Transverse colon (tissue), 4 donors: ENCODE measurements at places on chromosomes 1 and 21.
A peak's percentile ranks its signal among the peaks of the same experiment; 100 is the strongest.

GRCh38 chr1:57066980-57067610 lies 101.3 kb upstream of the C8B start:
- no peak for DNase-seq

- DNase-seq = no peak
Observed at GRCh38 chr21:35737449-35737848, 322.9 kb downstream of the SETD4 start.

GRCh38 chr1:150753416-150753815 lies 12.2 kb downstream of the CTSS start:
- DNase-seq = peak; percentile 30

GRCh38 chr1:175927944-175928343 lies 184.5 kb upstream of the TNR start:
- no peak for DNase-seq

GRCh38 chr21:18265944-18266343 lies 21.3 kb downstream of the CHODL start:
- DNase-seq = no peak

DNA sequence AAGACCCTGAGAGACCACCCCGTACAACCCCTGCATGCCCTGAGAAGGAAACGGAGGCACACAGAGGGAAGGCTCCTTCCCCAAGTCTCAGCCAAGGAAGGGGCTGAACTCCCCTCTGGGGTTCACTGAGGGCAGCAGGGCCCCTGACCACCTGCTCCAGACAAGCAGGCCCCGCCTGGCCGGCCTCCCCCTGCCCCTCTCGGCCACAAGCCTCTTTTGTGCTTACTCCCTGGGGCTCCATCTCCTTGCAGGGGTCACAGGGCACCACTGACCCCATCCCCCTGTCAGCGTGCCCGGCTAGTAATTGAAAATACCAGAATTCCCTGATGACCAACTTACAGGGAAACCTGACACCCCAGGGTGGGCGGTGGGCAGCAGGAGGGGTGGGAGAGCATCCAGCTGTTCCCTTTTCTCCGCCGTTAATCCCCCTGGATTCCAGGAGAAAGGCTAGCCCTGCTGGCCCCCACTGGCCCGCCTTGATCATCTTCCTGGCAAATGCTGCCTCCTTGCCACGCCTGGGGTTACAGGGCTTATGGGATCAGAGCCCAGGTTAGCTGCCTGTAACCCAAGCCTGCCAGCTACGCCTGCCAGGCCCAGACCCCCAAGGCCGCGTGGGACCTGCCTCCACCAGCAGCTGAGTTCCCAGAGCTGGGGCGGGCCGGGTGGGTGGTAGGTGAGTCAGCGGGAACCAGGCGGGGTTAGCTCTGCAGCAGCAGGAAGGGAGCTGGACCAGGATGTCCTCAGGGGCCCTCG lies 96.1 kb downstream of the LACTBL1 start:
- DNase-seq = no peak

GRCh38 chr1:19621274-19621950 lies 22.7 kb upstream of the NBL1 start:
- no peak for DNase-seq

- DNase-seq = peak; percentile 49
Observed at GRCh38 chr1:84298684-84299535, 2.6 kb upstream of the SAMD13 start.

DNA sequence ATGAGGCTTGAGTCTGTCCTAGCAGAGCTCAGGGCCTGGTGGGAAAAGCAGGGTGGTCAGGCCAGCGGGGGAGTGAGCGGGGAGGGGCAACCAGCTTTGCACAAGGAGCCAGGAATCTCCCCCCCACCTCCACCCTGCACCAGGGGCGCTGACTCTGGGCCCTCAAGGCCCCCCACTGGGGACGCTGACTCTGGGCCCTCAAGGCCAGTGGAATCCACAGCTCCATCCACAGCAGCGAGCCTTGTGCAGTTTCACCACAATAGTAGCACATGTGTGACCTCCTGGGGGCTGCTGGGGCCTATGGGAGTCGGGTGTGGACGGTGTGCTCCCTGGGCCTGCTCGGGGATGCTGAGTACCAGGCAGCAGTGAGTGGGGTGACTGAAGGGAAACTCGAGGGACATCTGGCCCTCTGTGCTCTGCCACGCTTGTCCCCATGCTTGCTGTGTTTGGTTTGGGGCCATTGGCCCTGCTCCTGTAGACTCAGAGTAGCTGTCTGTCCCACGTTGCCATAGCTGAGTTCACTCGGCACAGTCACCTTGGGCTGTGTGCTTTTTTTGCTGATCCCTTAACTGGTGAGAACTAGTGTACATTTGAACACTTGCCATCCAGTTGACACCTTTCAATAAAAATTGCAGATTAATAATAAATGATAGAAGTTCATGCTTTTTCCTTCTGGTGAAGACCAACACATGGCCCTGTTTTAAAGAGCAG lies 89.2 kb downstream of the ADARB1 start:
- DNase-seq = no peak

GRCh38 chr1:6285336-6285735 lies 24.4 kb upstream of the GPR153 start:
- no peak for DNase-seq

DNA sequence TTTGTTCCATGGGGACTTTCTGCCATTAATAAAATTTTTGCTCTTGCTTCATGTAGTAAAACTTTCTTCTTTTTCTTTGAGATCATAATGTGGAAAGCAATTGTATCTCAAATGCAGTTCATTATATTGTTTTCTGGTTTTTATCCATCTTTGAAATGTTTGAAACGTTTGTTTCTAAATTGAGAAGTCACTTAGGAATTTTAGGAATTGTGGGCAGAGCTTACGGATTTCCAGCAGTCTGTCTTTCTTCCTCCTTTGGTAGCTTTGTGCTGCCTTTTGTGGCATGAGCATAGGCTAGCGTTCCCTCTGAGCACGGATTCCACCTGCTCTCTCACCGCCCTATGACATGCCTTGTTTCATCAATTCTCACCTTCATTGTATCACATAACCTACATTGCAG lies 2.9 kb upstream of the ST6GALNAC5 start:
- no peak for DNase-seq

DNA sequence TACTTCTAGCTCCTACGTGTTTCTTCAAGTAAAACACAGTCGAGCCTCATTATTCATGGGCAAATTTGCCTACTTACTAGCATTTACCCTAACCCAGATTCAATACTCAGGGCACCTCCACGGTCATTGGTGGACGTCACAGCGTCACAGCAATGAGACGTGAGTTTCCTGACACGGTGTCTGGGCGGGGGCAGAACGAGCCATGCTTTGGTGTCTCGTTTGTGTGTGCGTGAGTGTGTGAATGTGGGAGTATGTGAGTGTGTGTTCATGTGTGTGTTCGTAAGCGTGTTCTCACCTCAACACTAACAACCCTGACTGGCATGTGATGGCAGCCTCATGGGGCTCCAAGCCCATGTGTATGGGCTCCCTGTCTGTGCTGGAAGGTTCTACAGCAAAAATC lies 17.5 kb upstream of the COL18A1 start:
- no peak for DNase-seq

- no peak for DNase-seq
Observed at GRCh38 chr1:70051926-70052325, 153.5 kb downstream of the LRRC40 start.

DNA sequence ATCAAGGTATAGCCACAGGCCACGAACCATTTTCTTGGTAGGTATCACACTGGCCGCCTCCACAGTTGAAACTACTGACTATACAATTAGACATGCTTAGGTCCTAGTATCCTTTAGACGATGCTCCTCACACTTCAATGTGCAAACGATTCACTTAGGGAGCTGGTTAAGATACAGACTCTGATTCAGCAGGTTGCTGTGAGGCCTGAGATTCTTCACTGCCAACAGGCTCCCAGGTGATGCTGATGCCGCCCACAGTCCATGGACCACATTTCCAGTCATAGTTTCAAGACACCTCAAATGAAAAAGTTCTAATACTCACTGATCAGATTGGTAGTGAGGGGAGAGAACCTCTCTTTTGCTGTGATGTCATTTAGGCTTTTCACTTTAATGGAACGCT lies 6.8 kb downstream of the ATP5PO start:
- DNase-seq = no peak

DNA sequence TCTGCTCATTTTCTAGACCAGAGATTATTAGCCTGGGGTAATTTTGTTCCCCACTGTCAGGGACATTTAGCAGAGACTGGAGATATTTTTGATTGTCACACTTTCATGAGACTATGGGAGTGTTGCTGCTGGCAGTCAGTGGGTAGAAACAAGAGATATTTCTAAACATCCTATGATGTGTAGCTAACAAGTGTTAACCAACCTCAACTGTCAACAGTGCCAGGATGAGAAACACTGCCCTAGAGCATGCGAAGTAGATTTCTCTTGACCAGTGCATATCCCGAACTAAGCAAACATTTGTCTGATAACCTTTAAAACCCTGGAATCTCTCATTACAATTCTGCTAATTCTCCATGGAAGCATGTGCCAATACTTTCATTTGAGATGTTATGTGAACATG lies 607.4 kb upstream of the TMPRSS15 start:
- DNase-seq = no peak
